PC-3 (cell line): ENCODE measurements at places on chromosomes 7 and 10. TPM values are rescaled to one million over a fixed set of nuclear protein-coding genes. Genes with fewer than 3 reads are reported as not detected.

The CFTR gene
- total RNA-seq, result not detected in 2 replicates

The BTBD16 gene
- total RNA-seq, result not detected in 2 replicates

The KCNIP2 gene
- total RNA-seq, result 0.46 and 1.5 TPM in 2 replicates

The PRRT4 gene
- total RNA-seq, result 0.36 and 0.69 TPM in 2 replicates

The PLAC9 gene
- total RNA-seq, result 0.81 and 2.0 TPM in 2 replicates

The UBTD1 gene
- total RNA-seq, result 18.5 and 32.3 TPM in 2 replicates

The ARMS2 gene
- not detected in 2 replicates for total RNA-seq

The SLC25A13 gene
- 14.6 and 19.5 TPM in 2 replicates for total RNA-seq

The IGF2BP3 gene
- 8.9 and 11.7 TPM in 2 replicates for total RNA-seq

The CALCR gene
- not detected in 2 replicates for total RNA-seq

The TUBB8 gene
- total RNA-seq, result not detected in 2 replicates

The FAM25G gene
- not detected in 2 replicates for total RNA-seq

The ANKRD30A gene
- total RNA-seq, result 0.12 and 0.15 TPM in 2 replicates

The CYP51A1 gene
- total RNA-seq, result 52.3 and 58.3 TPM in 2 replicates

The MYO1G gene
- total RNA-seq, result 0.11 and 0.17 TPM in 2 replicates
